ENCODE measurements at places on chromosomes 13 and 19.
A peak's percentile ranks its signal among the peaks of the same experiment; 100 is the strongest.

DNA sequence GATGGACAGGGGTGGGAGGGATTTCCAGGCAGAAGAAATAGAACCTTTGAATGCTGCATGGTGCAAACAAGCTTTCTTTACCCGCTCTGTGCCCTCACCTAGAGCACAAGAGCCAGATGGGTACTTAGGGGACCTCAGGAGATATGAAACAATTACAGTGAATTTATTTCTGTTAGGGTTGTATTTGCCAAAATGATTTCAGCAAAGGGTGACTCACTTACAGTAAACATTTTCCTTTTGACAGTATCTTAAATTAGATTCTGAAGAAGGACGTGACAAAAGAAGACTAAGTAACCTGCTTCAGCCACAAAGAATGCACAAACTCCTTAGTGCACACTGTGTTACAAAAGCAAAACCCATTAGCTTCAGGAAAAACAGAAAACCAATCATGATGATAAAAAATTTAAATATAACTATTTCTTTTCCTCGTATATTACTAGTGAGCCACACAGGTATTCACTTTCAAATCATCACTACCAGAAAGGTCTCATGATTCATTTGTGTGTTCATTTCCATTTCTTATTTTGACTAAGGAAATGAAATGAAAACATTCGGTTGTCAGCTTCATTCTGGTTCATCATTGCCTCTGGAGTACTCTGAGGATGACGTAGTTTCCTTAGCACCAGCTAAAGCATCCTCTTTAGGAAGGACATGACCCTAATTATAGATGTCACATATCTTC, 158.8 kb downstream of the NHLRC3 start:
- no peak for DNase-seq

- no peak for DNase-seq
Observed at GRCh38 chr13:59951011-59951410, 212.7 kb downstream of the DIAPH3 start.

DNA sequence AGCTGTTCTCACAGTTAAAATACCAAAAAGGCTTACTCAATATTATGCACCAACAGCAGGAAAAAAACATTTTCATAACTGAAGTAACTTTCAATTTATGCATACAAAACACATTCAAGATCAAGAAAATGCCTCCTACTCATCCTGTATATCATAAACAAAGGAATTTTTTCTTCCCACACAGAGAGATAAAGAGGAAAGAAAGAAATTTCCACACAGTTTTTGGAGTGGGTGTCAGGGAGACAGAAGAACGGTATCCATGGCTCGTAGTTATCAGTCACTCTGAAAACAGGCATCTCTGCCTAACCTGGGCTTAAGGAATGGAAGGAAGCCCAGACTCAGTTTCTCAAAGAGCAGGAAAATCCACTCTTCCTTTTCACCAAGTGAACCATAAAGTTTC, 92.4 kb upstream of the SIAH3 start:
- DNase-seq, result no peak

DNA sequence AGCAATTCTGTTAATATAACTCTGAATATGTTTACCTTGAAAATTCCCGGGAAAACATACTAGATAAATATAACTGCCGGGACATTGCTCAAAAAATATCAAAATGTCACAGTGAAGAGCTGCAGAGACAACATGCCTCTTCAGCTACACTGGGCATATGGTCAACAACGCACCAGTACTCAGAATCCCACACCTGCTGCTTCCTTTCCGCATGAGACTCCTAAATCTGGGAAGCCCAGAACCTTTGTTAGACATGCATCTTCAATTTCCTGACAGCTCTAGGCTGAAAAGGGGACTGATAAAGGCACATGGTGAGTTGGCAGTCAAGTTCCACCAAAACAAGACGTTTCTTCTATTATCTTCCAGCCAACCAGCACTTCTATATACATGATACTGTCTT, 53.7 kb downstream of the USP12 start:
- no peak for DNase-seq

- DNase-seq, result peak; percentile 78
Observed at GRCh38 chr19:49937750-49938381, 8.6 kb upstream of the NUP62 start.

GRCh38 chr19:35267353-35267817, 1.4 kb upstream of the USF2 start:
- no peak for DNase-seq

DNA sequence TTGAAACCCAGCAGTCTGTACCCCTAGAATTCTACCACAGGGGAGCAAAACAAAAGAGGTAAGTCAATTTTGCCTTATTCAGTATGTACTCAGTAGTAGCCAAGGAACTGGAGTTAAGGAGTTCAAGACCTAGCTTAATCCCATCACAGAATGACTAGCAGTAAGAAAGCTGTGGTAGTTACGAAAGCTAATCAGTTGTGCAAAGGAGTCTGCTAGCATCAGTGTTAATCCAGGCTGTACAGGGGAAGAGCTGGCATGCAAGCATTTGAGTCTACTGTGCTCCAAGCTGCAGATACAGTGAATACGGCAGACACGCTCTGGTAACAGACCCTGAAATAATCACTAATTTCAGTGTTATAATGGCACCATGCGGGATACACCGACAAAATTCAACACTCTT, 4.7 kb downstream of the DNMT1 start:
- DNase-seq, result no peak

GRCh38 chr13:71864094-71864985, 2.7 kb downstream of the DACH1 start:
- no peak for DNase-seq

GRCh38 chr13:100890645-100891044, 216.1 kb upstream of the TMTC4 start:
- DNase-seq, result no peak

- peak; percentile 2 for DNase-seq
Observed at GRCh38 chr19:36686365-36687213, 823 bp upstream of the ZNF567 start.

DNA sequence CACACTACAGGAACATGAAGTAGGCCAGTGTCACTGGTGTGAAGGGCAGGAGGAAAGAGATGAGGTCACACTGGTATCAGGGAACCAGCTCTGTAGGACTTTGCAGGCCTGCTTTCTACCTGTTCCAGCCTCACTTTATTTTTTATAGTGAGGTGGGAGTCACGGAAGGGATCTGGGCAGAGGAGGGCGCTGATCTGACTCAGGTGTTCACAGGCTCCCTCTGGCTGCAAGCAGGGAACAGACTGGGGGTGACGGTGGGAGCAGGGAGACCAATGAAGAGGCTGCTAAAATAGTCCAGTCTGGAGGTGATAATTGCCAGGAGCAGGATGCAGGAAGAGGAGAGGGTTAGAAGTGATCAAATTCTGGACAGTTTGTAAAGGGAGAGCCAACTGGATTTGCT, 2.8 kb downstream of the THAP8 start:
- no peak for DNase-seq

DNA sequence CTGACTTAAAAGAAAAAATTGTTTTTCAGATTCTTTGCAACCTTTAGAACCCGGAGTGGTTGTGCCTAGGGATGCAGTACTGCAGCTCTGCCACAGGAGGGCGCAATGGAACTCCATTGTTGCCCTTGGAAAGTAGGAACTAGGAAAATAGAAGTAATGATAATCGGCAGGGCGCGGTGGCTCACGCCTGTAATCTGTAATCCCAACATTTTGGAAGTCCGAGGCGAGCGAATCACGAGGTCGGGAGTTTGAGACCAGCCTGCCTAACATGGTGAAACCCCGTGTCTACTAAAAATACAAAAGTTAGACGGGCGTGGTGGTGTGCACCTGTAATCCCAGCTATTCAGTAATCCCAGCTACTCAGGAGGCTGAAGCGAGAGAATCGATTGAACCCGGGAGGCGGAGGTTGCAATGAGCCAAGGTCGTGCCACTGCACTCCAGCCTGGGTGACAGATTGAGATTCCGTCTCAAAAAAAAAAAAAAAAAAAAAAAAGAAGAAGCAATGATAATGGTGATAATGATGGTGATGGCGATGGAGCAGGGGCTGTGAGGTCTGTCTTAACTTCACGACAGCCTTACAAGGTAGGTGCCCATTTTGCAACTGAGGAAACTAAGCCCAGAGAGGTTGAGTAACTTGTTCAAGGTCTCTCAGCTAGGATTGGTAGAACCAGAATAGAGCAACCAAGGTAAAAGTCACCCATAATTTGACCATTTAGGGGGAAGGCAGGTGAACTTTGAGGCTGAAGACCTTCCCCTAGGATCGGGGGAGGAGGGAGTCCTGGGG, 5.5 kb upstream of the ADAMTS10 start:
- DNase-seq, result peak; percentile 67

- no peak for DNase-seq
Observed at GRCh38 chr13:85427416-85427815, 371.8 kb downstream of the SLITRK6 start.

GRCh38 chr19:38683393-38684077, 36.1 kb downstream of the ACTN4 start:
- DNase-seq, result peak; percentile 68

- DNase-seq, result no peak
Observed at GRCh38 chr13:97856304-97856675, 97.2 kb upstream of the IPO5 start.

DNA sequence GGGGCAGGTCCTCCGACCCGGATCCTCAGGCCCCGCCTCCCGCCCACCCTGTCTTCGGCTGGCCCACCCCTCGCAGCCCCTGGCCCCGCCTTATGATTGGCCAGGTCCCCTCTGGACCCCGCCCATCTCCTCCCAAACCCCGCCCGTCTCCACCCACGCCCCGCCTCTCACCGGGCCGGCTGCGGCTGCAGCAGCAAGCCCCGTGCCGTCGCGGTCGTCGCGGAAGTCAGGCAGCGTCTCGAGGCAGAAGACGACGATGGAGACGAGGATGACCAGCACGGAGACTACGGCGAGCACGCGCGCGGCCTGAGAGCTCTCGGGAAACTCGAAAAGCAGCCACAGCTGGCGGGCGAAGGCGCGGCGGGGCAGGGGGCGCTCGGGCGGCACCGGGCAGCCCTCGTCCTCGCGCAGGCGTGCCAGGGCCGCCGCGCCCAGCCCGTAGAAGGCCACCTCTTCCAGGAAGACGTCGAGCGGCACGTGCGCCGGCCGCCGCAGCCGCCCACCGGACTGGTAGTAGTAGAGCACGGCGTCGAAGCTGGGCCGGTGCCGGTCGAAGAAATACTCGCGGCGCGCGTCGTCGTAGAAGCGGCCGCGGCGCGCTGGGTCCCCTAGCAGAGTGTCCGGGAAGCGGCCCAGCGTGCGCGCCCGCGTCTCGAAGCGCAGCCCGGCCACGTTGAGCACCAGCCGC, 495 bp downstream of the KCNA7 start:
- DNase-seq, result no peak

DNA sequence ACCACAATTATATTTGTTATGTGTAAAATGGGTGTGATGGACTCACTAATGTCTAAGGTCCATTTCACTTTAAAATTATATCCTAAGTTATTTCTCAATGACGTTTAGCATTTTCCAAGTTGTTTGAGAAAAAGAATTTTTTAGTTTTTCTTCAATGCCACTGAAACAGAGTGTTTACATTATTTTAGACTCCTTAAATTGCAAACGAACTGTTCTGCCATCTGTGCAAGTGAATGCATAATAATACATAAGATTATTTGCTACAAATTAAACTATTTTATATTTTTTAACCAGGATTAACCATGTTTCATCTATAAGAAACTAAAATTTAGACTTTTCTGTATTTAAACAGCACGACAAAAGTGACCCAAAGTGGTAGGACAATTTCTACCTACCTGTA, 425.4 kb downstream of the NDFIP2 start:
- DNase-seq, result no peak

DNA sequence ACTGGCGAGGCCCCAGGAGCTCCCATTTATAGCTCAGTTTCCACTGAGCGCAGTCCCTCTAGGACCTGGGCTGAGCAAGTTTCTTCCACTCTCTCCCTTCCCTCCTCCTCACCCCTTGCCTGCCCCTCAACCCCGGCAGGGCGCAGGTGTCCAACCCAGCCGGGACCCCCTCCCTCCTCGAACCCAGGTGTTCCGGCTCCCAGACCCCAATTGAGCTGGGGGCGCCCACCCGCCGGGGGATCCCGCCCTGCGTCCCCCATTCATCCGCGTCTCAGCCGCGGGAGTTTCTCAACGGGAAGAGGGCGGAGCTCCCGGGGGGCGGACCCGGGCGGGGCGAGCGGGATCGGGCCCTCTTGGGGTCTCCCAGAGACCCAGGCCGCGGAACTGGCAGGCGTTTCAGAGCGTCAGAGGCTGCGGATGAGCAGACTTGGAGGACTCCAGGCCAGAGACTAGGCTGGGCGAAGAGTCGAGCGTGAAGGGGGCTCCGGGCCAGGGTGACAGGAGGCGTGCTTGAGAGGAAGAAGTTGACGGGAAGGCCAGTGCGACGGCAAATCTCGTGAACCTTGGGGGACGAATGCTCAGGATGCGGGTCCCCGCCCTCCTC, at the start of gene KIRREL2:
Gene KIRREL2, plus strand, starts transcription at position 366 of the 604 bp plus-strand sequence. Its CDS starts 209 bp downstream, at position 575.
- peak; percentile 10 for DNase-seq

- DNase-seq, result no peak
Observed at GRCh38 chr13:52359534-52359933, 46.4 kb downstream of the THSD1 start.

DNA sequence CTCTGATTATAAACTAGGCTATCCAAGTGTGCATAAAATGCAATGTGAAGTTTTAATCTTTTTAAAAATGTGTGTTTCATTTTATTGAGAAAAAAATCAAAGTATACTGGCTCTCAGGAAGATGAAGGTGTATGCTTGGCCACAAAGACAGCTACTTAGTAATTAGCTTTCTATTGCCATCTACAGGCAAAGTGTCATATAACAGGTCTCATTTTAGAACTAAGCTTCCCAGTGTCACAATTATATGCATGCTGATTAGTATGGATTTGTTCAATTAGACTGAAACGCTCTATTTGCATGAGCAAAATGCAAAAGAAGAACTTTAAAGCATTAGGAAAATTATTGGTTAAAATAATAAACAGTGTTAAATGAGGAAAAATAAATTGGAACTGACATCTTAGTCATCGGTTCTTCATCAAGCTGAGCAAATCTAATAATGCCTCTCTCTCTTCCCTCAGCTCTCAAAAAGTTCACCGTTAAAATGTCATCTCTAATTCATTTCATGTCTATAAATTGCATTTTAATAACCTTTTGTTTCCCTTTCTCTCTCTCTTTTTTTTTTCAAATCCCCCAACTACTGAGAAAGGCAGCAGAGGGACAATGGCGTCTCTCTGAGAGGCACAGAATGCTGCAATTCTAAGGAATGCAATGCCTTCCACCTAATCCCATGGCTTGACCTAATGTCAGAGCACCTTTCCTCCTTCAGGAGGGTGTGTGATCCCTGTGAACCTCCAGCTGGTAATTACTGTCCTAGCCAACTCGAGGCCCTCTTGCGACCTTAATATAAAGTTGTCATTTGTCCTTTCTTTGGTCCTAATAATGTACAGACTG, 313.1 kb upstream of the MAB21L1 start:
- no peak for DNase-seq

- no peak for DNase-seq
Observed at GRCh38 chr19:47111682-47112165, 1.9 kb downstream of the ZC3H4 start.

GRCh38 chr19:49422407-49423070, 702 bp downstream of the PTH2 start:
- DNase-seq, result peak; percentile 58

DNA sequence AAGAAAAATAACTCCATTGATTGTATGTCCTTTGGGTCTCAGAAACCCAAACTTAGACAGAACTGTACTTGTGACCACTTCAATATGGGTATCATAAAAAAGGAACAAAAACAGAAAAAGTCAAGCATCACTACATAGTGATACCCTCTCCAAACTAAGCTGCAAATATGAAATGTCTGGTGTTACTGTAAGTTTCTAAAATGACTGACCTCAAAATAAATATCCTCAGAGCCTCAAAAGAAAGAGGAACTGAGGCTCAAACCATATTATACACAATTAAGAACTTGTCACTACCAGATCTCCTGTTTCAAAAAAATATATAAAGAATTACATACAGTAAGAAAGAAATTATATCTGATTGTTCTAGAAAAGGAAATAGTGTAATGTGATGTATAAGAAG, 787.9 kb upstream of the KLHL1 start:
- no peak for DNase-seq

Data from CD4-positive, alpha-beta T cell treated with Interleukin-17A for 1 hour (primary cell).